ENCODE measurements at places on chromosomes 7 and 10. TPM values are rescaled to one million over a fixed set of nuclear protein-coding genes. Genes with fewer than 3 reads are reported as not detected.
A peak's percentile ranks its signal among the peaks of the same experiment; 100 is the strongest.

DNA sequence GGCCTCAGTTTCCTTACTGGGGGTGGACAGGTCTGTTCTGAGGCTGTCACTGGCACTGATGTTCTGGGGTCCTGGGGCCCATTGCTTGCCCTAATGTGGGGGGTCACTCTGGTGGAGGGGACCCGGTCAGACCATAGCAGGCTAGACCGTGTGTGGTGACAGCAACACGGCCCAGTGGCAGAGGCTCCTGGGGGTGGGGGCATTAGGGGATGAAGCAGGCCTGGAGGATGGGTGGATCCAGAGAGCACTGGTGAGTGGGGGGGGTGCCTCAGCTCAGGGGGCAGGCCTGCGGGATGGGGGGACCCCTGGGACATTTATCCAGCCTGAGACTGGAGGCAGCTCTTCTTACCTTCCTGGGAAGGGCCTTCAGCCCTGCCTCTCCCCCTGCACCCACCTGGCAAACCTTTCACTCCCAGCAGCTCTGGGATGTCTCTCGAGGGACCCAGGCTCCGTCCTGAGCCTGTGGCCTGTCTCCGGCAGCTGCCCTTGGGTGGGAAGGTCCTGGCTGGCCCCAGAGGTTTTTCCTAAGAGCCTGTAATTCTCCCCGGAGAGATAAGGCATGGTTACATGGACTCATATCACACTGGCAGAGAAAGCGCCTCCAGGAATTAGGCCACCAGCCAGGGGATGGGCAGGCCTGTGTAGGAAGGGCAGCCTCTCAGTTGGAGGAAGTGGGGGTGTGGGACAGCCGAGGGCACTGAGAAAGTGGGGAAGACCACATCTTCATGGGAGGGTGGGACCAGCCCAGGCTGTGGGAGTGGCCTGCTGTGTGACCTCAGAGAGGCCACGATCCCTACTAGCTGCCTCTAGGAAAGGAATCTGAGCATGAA lies 147.7 kb downstream of the UBE2H start:
- DNase-seq, result no peak

- no peak for DNase-seq
Observed at GRCh38 chr10:75103881-75104686, 7.4 kb upstream of the SAMD8 start.

GRCh38 chr10:1708746-1709145 lies 28.6 kb downstream of the ADARB2 start:
- DNase-seq, result no peak

GRCh38 chr10:117499248-117500105 lies 43.1 kb upstream of the EMX2 start:
- DNase-seq, result no peak

DNA sequence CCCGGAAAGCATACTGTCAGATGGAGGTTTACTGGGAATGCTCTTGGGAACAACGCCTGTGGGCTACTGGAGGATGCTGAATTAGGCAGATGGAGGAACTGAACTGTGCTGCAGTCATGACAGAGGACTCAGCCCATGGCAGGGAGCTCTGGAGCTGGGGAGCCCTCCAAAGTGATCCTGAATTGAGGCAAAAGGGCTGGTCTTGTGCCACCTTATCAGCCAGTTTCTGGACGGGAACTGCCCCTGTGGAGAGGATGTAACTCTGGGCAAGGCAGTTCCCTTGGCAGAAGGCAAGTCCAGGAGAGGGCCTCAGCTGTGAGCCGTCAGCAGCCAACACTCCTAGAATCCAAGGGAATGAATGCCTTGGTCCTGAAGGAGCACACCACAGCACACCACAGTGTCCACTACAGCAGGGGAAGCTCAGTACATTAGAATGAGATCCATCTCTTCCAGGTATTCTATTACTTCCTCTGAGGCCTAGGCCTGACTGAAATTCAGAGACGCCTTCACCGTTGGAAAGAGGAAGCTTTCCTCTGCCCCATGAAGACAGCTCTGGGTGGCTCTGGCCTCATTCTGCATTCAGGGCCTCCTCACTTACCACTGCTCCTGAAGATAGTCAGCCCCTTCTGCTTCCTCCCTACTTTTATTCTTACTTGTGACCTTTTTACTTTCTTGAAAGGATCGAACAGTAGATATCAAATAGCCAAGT lies 139.6 kb upstream of the GPR26 start:
- DNase-seq, result no peak

- DNase-seq, result peak; percentile 30
Observed at GRCh38 chr7:45922810-45923209, 1.7 kb upstream of the IGFBP3 start.

- no peak for DNase-seq
Observed at GRCh38 chr7:237385-237784, 45.0 kb downstream of the FAM20C start.

GRCh38 chr7:126557271-126557670 lies 695.5 kb downstream of the GRM8 start:
- no peak for DNase-seq

GRCh38 chr7:74482629-74483401 lies 29.1 kb downstream of the GTF2IRD1 start:
- DNase-seq, result peak; percentile 97

DNA sequence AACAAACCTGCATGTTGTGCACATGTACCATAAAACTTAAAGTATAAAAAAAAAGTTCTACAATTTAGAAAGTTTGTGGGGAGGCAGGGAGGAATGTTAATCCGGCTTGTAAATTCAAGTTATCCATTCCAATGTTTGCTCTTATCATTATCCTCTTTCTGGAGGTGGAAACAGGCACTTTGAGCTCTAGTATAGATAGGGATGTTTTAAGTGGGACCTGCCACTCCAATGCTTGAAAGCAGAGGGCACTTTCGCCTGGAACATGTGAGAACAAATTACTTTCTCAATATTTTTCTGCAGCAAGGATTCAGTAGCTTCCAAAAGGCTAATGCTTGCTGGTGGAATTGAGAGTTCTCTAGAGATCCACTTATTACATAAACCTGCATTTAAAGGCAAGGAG lies 45.6 kb downstream of the FEZF1 start:
- DNase-seq, result no peak

- no peak for DNase-seq
Observed at GRCh38 chr7:47441796-47442604, 139.9 kb downstream of the TNS3 start.

GRCh38 chr10:61633665-61634064 lies 29.1 kb upstream of the CABCOCO1 start:
- peak; percentile 64 for DNase-seq

DNA sequence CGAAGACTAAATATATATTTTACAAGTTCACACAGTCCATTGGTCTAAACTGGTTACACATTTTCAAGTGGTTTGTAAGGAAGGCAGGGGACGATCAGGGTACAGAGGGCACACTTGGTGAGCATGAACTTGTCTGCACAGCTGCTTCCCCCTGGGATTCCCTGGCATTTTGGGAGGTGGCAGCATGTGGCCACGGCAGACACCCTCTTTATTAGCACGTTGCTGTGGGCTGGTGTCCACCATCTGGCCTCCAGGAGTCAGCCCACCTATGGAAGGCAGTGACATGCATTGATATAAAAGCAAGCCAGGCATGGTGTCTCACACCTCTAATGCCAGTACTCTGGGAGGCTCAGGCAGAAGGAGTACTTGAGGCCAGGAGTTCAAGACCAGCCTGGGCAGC lies 350.2 kb downstream of the TYW1 start:
- no peak for DNase-seq

- no peak for DNase-seq
Observed at GRCh38 chr7:26629696-26630095, 234.7 kb downstream of the SKAP2 start.

DNA sequence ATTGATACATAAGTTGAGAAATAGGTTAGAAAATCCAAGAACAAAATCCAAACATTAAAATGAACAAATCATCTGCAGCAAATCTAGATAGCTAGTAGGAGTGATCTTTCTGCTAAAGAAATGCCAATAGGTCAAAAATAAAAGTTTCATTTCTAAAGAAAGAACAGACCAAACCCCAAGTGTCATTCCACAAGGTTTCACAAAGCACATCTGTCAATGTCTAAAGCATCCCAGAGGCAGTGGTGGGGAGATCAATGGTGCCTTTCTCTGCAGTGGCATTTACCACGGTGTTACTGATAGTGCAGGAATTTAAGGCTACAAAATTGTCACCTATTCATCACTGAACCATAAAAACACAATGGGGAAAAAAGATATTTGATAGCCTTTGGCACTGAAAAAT lies 147.9 kb downstream of the PARD3 start:
- no peak for DNase-seq

DNA sequence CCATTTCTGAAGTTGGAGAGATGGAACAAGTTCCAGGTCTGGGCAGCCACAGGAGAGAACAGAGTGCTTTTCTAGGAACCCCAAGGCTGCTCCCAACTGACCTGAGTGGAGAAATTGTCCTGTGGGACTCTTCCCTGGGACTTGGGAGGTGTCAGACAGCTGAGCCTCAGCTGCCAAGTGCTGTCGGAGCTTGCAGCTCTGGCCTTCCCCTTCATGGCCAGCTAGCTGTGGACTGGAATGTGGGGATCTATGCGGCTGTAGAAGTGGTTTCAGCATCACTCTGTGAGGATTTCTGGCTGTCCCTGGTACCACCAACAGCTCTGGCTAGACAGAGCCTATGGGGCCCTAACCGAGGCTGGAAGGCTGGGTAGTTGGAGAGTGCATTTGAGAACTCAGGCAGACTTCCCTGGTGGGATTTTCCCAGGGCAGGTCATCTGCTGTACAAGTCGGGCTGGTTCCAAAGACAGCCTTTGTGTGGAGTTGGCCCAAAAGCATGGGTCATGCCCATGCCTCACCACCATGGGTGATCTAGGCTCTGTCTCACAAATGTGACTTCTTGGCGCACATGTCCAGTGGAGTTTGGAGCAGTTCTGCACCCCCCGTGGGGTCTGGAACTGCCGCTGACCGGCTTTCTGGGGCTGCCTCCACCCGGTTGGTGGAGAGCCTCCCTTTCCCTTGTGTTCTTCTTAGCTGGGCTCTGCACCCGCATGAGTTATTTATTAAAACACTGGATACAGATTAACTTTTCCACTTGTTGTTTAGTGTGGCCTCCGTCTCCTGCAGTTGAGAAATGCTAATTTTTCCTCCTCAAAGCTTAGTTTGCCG lies 10.9 kb downstream of the SUFU start:
- DNase-seq, result no peak

DNA sequence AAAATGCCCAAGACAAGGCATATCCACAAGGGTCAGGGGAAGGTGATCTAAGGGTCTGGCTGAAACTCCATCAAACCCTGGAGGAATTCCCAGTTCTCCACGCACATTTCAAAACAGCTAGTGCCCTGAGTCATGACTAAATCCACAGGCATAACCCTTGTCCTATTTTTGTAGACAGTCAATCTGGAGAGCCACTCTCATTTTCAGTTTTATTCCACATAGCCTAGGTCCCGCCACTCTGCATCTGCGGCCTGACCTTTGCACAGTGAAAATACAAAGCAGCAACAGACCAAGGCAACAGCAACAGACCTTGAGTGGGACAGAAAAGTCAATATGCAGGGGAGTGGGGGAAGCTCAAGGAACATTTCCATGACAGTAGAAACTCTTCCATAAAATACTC lies 201.4 kb upstream of the NPVF start:
- DNase-seq, result no peak

DNA sequence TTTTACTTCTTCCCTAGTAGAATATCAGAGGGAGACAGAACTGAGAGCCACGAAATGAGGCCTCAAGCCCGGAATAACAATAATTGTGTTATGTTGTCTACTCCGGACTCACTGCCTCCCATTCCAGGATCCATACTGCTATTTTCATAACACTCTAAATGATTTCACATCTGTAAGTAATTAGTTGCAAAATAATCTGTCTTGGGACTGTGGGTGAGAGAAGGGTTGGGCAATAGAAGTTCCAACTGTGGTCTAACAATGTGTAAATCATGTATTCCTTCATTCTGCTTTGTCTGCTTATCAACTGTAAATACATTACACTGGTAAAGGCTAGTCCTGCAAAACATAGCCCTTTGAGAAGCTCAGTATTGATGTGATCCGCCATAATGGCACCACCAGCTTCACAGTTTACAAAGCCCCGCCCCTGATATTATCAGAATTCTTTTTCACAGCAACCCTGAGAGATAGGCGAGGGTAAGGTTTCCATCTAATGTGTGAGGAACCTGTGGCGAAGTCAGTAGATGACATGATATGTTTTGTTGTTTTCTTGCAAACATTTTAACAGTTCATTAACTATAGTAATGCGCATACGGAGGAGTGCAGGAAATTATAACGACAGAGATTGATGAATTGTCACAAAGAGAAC lies 265.7 kb upstream of the BMPER start:
- DNase-seq, result no peak

DNA sequence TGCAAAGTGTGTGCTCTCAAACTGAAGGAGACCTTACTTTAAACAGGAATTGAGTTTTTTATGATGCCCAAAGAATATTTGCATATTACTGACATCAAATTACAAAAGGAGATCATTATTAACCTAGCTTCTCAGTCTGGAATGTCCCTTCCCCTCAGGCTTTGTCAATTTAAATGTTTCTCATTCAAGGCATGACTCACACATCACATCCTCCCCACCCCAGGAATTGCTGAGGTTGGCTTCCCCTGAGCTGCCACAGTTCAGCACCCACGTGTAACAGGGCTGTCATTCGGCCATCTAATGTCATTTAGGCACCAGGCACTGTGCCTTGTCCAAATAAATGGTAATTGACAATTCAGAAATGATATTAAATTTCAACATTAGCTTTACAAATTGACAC lies 305.9 kb upstream of the MGMT start:
- no peak for DNase-seq

GRCh38 chr7:44411306-44411705 lies 79.2 kb downstream of the NUDCD3 start:
- DNase-seq, result no peak

GRCh38 chr10:71143170-71143569 lies 69.2 kb upstream of the UNC5B start:
- no peak for DNase-seq

DNA sequence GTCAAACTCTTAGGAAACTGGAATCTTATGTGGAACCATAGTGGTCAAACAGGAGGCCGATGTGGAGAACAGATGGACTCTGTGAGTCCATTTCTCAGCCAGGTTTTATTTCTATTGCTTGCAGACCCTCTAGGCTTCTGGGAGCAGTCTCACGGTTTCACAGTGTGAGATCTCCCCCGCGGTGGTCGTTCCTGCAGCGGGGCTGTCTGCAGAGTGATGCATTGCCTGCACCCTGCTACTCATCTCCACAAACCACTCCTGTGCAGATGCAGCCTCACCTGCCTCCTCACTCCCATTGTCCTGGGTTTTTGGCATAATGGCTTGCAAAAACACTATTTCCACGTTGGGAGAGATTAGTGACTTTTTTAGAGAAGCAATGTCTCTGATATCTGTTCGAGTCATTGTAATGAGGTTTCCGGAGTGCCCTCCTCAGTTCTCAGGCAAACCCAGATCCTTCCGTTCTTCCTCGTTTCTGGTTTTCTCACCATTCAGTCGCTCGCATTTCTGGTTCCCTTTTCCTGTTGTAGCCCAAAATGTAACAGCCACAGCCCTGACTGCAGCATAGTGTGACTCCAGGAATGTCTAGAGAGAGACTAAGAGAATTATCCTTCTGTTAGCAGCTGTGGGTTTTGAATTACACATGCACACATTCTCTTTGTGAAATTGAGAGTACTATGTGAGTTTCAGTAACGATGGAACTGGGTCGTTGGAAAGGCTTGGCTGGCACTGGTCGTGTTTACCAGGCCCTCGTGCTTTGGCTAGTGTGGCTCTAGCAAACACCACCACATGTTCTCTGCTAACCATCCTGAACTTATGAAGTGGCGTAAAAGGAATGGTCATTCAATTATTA lies 30.2 kb downstream of the ACADSB start:
- no peak for DNase-seq

HOXA13 gene
- total RNA-seq, result 2.7 TPM

NPSR1 gene
- total RNA-seq, result not detected

SPDYE18 gene
- total RNA-seq, result not detected

CBX3 gene
- 252 TPM for total RNA-seq

TRPV5 gene
- total RNA-seq, result not detected

LRMDA gene
- 0.95 TPM for total RNA-seq

HMX2 gene
- 1.1 TPM for total RNA-seq

ZNF467 gene
- total RNA-seq, result 3.3 TPM
